Kidney epithelial cell (primary cell): ENCODE measurements at places on chromosomes 3 and 15.

DNA sequence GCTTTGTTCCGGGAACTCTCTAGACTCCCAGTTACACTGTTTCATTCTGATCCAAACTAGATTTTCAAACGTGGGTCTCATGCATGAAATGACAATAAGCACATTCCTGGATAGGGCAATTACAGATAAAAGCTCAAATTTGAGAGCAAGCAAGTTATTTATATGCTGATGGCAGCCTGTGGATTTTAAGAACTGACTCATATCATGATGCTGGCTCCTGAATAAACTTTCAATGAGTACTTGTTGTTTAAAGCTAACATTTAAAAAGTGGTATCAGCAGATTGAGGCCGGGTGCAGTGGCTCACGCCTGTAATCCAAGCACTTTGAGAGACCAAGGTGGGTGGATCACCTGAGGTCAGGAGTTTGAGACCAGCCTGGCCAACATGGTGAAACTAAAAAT lies 66.6 kb downstream of the LEO1 start:
- DNase-seq = no peak

DNA sequence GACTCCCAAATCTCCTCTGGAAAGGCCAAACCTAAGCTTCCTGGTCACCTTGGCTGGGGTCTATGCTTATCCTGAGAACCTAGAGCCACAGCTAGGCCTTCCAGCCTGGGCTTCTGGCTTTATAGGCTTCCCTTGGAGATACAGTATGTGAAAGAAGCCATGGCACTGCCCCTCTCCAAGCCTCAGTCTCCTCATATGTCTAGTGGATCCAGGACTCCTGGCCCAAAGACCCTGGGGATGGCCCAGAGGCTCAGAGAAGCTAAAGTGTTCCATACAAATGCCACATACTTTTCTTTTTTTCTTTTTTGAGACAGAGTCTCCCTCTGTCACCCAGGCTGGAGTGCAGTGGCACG lies 8.6 kb downstream of the ACAA1 start:
- no peak for DNase-seq

DNA sequence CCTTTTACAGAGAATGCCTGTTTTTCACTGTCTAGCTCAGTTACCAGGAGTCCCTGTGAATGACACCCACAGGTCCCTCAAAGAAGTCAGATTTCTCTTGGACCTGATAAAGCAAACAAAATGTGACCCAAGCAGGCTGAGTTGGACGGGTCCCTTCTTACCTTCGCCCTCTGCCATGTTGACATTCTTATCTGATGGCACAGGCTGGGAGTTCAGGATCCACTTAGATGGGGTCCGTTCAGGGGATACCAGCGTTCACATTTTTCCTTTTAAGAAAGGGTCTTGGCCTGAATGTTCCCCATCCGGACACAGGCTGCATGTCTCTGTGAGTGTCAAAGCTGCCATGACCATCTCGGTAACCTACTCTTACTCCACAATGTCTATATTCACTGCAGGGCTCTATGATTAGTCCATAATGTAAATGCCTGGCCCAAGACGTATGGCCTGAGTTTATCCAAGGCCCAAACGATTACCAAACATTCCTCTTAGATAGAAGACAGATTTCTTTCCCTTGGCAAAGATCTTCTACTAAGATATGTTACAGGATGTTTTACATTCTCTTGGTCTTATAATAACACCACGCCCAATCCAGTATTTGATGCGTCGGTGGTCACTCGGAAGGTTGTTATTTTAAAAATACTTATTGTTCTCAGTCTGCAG lies 179.1 kb downstream of the THSD4 start:
- peak; percentile 83 for DNase-seq

GRCh38 chr15:71424765-71425164 lies 309.5 kb downstream of the THSD4 start:
- DNase-seq = no peak

DNA sequence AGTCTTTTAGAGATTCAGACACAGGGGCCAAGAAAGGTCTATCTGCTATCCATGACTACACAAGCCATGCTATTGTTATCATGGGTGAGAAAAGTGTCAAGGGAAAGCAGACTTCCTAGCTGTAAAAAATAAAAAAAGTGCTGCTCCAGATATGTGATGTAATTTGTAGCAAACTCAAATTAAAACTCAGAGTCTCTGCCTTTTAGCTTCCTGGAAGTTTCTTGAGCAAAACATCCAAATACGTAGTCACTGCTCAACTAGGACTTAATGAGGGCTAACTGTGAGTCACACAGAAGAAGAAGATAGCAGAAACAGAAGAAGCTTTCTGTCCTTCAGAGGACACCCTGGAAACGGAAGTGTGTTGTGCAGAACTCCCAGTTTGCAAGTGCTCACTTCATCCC lies 393.4 kb upstream of the NR2F2 start:
- no peak for DNase-seq
